HEK293T (cell line): ENCODE measurements at places on chromosomes 13 and 19.

- no peak for DNase-seq
Measured at GRCh38 chr13:91719033-91719432, 320.6 kb downstream of the GPC5 start.

DNA sequence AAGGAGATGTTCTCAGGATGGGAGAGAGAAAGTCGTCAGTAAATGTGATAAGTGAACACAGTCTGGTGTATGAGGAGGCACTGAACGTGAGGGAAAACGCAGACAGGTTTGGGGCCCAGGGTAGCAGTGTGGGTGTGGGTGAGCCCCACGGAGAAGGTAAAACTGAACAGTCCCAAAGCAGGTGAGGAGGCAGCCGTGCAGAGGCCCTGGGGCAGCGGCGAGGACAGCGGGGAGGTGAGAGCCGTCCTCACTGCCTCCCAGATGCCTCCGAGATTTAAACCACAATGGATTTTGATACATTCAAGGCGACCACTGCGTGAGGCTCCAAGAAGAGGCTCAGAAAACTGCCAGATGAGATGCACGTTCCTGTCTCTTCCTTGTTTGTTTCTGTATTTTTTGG lies 14.5 kb upstream of the SHC2 start:
- no peak for DNase-seq

- no peak for DNase-seq
Measured at GRCh38 chr19:14550201-14550754, 20.9 kb downstream of the TECR start.

- no peak for DNase-seq
Measured at GRCh38 chr19:39823686-39824085, 10.3 kb downstream of the DYRK1B start.

- DNase-seq = no peak
Measured at GRCh38 chr13:73803997-73804396, 330.2 kb downstream of the KLF12 start.

GRCh38 chr13:31930901-31931522 lies 100.6 kb upstream of the FRY start:
- DNase-seq = no peak

DNA sequence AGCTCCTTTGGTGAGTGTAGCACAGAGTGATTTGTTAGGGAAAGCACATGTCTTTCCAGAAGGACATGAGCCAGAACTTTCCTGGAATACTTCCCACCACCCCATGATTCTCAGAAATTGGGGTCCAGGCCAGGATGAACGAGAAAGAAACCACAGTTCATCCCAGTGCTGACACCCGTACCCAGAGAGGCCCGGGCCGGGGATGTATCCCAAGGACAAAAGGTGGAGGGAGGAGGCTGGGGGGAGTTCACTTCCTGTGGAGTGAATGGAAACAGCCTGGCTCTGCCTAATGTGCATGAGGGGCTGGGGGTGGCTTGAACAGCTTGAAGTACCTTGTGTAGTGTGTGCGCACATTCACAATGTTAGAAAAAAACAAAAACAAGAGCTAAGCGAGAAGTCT lies 47.5 kb downstream of the CDADC1 start:
- DNase-seq = no peak

DNA sequence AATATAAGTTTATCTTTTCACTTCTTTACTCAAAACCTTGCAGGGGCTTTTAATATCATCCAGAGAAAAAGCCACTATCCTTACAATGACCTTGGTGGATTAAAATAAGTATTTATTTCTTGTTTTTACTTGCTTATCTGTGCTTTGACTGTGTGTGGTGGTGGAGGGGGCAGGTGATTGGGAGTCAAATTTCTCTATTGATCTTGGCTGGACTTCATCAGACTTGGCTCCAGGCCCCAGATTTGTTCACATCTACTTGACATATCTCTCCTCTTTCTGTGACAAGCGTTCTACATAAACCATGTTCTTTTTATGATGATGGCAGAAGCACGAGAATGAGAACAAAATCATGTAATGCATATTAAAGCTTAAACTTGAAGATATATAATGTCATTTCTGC lies 670.8 kb downstream of the PCDH17 start:
- DNase-seq = no peak

DNA sequence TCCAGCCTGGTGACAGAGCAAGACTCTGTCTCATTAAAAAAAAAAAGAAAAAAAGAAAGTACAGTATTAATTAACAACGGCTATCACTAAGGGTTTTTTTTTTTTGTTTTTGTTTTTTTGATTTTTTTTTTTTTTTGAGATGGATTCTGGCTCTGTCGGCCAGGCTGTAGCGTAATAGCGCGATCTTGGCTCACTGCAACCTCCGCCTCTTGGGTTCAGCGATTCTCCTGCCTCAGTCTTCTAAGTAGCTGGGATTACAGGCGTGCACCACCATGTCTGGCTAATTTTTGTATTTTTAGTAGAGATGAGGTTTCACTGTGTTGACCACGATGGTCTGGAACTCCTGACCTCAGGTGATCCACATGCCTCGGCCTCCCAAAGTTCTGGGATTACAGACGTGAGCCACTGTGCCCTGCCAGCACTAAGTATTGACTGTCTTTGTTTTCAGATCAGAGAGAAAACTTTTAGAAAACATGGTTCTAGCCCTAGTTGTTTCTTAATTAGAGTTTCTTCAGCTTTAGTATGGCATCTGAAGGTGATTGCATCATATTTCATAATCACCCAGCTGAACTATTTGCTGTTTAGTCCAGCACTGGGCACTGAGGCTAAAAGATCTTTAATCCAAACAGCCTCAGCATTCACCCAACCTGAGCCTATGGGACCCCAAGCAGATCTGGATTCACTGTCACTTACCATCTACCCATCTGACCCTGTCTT lies 2.7 kb upstream of the GATAD2A start:
- no peak for DNase-seq
